ENCODE measurements at places on chromosomes 5 and 9.

DNA sequence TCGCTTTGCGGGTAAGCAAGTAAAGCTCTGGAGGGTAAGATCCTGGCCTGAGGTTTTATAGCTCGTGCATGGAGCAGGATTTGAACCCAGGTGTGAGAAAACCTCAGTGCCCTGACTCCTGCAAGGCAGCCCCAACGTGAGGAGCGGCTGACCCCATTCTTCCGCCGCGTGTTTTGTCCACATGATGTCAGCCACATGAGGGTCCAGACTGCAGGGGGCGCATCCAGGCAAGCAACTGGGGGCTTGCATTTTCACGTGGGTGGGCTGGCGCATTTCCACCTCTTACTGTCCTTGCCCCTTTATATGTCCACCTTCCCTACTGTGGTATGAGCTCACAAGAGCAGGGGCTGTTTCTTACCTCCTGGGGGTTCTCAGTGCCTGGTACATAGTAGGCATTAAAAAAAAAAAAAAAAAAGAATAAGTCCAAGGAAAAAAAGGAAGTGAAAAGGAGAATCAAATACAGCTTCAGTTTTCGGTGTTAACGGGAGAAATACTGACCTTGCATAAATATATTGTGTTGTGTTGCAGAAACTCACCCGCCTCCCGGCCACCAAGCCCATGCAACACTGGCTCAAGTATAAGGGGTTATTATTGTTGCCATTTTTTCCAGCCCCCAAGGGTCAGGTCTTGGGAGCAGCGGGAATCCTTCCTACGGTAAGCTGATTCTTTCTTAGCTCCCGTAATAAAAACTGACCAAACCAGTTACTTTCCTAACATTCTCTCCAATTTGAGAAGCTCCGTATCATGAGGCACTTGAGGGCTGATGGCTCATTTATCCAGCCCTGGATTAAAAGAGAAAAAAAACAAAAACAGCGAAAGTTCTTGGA lies 15.0 kb downstream of the TLX3 start:
- DNase-seq = no peak

- no peak for DNase-seq
Observed at GRCh38 chr9:79565245-79565644, 6.5 kb upstream of the TLE4 start.

DNA sequence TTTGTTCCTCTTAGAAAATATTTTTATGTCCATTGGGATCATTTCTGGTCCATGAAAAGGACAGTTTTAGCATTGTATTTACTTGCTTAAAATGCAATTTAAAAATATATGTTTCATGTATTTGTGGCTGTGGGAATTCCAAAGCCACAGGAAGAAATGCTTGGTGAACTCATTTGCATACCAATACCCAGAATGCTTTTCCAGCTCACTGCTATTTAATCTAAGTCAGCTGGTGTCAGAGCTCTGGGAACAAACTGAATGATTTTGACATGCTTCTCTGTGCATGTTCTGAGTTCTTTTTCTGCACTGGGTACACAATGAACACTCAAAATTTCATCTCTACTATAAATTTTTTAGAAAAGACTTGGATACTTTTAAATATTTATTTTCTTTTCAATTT lies 482.8 kb upstream of the ARRDC3 start:
- DNase-seq = no peak

GRCh38 chr5:3899093-3899492 lies 303.5 kb downstream of the IRX1 start:
- DNase-seq = no peak

- DNase-seq = no peak
Observed at GRCh38 chr9:86183229-86184137, 76.0 kb downstream of the C9orf153 start.

DNA sequence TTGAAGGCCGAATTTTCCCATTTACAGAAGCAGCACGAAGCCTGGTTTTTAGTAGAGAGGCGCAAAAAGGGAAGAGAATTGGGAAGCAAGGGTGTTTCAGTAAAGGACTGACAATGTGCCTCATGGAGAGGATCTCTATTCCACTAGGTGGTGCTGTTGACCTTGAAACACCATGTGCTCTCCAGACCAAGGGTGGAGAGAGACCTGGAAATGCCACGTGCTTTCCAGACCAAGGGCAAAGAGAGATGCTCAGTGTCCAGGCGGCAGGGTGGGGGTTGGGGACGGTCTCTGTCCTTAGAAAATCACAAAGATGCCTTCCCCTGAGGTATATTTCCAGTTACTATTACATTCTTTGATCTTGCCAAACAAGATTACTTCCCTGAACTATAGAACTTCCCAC lies 425.3 kb downstream of the CSNK1G3 start:
- DNase-seq = no peak

DNA sequence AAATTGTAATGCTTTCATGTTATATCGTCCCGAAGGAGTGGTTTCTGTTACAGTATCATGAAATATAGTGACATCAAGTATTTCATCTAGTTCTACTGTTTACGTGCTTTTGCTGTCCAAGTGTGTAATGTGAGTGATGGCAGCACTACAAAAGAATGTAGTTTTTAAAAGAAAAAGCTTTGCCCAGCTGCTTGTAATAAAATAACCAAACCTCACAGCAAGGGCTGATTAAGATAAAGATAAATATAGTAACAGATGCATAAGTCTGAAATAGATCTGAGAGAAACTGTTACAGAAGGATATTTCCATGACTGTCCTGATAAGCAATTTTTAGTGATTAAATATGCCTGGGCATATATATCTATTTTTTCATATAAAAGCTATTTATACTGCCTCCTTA lies 106.4 kb downstream of the AUH start:
- DNase-seq = no peak

- DNase-seq = no peak
Observed at GRCh38 chr9:35490155-35490909, 421 bp downstream of the RUSC2 start.

DNA sequence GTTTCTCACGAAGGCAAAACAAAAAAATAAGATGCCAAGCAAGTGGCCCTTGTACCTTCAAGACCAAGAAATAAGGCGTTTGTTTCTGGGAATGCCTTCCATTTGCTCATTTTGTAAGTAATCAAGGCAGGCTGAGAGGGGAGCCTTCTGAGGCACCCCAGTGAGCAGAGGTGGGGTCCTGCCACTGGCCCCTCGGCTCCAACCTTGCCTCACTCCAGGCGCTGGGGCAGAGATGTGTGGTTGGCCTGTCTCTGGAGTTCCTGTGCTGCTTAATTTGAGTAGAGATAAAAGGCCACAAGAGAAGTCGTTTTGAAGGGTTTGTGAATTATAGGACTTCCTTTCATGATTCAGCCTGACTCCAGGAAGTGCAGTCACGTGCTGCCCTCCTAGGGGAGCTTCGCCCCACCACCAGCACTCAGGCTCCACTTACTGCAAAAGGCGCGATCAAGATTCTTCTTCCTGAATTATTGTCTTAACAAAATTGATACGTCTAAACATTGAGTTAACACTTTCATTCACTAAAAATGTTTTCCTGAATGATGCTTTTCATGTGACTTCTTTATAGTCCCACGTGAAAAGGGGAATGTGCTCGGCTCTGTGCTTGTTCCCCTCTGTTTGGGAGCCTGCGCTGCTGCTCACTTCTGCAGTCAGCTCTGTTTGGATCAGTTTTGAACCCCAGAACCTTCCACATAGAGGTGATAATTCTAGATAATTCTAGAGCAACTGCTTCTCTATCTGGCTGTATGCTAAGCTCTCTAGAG lies 13.7 kb downstream of the SYK start:
- no peak for DNase-seq

- no peak for DNase-seq
Observed at GRCh38 chr5:73867345-73868335, 241.6 kb downstream of the ARHGEF28 start.

- no peak for DNase-seq
Observed at GRCh38 chr9:111263116-111263515, 66.9 kb downstream of the OR2K2 start.

- no peak for DNase-seq
Observed at GRCh38 chr5:88675708-88676636, 207.0 kb downstream of the MEF2C start.

DNA sequence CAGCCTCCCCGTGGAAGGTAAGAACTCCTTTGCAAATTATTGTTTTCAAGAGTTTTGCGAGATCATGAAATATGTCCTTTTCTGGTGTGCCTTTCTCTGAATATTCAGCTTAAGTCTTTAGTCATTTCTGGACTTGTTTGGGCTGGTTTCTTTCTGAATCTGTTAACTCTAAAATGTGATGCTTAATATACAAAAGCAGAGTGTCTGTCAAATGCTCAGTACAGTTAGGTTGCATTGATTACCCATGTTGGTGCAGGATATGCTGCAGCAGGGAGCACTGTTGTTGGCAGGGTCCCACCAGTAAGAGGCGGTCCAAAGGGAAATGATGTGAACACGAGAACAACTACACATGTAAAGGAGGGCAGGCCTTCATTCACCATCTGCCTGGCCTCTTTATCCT lies 47.7 kb downstream of the SPTAN1 start:
- no peak for DNase-seq

DNA sequence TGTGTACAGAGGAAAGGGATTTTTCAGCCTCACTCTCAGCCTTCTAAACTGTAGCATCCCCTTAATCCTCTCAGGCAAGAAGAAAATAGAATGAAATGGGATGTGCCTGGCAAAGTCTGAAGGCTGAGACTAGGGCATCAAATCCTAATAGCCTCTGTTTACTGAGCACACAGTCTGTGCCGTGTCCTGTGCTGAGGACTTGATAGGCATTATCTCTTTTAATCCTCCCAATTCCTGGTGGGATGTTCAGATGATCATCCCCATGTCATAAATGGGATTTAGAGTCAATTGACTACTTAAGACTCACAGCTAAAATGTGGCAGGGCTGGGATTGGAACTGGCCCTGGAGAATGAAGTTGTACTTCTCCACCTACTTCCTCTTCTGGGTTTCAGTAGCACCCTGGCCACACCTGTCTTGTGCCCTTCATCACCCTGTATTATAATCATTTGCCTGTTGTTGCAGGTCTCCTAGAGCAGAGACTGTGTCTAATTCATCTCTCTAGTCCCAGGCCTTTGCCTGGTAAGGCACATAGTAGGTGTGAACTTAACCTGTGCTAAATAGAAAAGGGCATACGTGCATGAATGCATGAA lies 81.0 kb downstream of the WWC1 start:
- no peak for DNase-seq

GRCh38 chr5:14816999-14817761 lies 54.4 kb downstream of the ANKH start:
- DNase-seq = no peak

GRCh38 chr5:129977810-129978209 lies 73.5 kb downstream of the CHSY3 start:
- no peak for DNase-seq

- DNase-seq = no peak
Observed at GRCh38 chr5:147949711-147950573, 43.6 kb upstream of the C5orf46 start.

- no peak for DNase-seq
Observed at GRCh38 chr9:125651576-125652232, 55.3 kb downstream of the MAPKAP1 start.

DNA sequence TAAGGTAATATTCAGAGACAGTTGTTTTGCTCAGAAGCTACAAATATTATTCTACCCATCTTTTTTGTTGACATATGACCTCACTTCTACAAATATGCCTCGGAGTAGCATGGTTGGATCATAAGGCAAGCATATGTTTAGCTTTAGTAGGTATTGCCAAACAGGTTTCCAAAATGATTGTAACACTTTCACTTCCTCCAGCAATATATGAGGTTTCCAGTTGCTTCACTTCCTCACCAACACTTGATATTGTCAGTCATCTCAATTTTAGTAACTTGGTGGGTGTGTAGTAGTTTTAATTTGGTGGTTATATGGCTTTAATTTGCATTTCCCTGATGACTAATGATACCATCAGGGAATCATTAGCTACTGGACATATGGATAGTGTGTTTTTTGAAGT lies 46.7 kb downstream of the TNFSF8 start:
- DNase-seq = no peak

GRCh38 chr9:96020792-96021550 lies 145.5 kb downstream of the ERCC6L2 start:
- no peak for DNase-seq
